T1000 (cell line): ENCODE measurements at places on chromosomes 13 and 19.

DNA sequence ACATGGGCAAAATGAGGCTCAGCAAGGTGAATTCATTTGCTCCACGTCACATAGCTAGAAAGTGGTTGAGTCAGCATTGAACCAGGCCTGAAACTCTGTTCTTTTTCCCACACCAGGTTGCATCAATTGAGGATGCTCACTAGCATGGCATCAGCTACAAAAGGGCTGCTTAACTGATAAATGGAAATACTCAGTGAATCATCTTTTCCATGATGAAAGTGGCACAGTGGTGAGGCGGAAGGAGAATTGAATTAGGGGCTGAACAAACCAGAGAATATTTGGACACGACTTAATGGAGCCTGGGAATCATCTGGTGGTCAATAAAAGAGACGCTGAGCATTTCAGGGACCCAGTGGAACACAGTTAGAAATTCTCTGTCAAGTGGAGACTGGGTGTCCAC, 320.1 kb upstream of the MAB21L1 start:
- DNase-seq, result no peak

DNA sequence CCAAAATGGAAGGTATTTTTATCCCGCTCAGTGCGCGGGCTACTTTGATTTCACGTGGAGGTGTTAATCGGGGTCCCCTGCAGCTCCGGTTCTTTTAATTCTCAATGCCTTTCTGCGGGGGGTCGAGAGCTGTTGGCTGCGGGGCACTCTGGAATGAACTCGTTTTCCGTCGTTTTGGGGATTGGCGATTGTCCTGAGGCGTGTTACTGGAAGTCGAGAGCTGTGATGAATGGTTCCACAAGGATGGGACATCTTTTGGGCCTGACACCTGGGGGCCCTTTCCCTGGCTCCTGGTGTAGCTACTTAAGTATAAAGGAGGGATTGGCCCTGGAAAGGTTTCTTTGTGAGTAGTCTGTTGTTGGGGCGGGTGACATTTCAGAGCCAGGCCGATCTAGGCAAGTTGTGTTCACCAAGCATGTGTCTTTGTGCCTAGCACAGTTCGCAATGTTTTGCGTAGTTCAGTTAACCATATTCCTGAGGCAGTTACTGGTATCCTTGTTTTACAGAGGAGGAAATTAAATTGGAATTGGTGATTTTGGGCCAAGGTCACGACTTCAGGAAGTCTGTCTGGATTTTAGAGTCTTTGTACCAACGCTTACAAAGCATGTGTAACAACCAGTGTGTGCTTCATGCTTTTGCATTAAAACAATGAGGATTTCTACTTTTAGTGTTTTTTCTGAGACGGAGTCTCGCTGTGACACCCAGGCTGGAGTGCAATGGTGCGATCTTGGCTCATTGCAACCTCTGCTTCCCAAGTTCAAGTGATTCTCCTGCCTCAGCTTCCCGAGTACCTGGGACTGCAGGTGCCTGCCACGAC, 846 bp downstream of the RPL13A start:
- no peak for DNase-seq

- DNase-seq, result no peak
Observed at GRCh38 chr13:100497389-100497788, 91.2 kb downstream of the GGACT start.

GRCh38 chr13:91405240-91405639, 6.8 kb downstream of the GPC5 start:
- DNase-seq, result no peak

- DNase-seq, result no peak
Observed at GRCh38 chr13:48979892-48980291, 4.2 kb downstream of the FNDC3A start.

GRCh38 chr19:5340637-5341447, at the start of gene PTPRS:
Gene PTPRS (minus strand): TSS chr19:5340812. CDS start chr19:5286140, 54,672 bp downstream.
- peak; percentile 84 for DNase-seq

- DNase-seq, result peak; percentile 12
Observed at GRCh38 chr13:46489586-46490023, 63.4 kb upstream of the LRCH1 start.

- DNase-seq, result peak; percentile 53
Observed at GRCh38 chr13:109271555-109272541, 514.5 kb downstream of the IRS2 start.

DNA sequence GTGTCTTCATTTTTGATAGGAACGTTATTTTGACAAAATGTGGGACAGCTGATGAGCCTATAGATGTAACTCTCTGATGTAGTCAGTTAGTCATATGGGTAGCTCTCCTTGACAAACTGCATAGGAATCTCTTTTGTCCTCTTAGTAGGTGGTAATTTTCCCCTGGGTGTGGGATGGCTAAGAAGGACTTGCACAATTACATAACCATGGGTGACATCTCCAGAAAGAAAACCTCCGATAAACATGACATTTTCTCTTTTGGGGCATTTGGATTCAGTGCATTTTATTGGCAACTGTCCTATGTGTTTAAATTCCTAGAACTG, 41.8 kb downstream of the IGFL3 start:
- DNase-seq, result no peak

DNA sequence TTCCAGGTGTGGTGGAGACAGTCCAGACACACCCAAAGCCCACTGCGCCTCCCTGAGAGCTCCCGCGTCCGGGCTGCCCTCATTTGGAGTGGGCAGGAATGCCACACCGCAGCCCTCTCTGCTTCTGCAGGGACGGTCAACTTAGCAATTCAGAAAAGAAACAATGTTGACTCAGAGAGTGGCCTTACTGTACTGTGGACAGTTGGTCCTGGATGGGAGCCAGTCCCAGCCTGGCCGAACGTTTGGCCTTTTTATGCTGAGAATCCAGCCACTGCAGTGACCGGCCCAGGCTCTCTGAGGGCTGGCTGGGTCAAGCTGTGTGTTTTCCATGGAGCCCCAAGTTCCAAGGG, 7.2 kb downstream of the GAS6 start:
- DNase-seq, result no peak

DNA sequence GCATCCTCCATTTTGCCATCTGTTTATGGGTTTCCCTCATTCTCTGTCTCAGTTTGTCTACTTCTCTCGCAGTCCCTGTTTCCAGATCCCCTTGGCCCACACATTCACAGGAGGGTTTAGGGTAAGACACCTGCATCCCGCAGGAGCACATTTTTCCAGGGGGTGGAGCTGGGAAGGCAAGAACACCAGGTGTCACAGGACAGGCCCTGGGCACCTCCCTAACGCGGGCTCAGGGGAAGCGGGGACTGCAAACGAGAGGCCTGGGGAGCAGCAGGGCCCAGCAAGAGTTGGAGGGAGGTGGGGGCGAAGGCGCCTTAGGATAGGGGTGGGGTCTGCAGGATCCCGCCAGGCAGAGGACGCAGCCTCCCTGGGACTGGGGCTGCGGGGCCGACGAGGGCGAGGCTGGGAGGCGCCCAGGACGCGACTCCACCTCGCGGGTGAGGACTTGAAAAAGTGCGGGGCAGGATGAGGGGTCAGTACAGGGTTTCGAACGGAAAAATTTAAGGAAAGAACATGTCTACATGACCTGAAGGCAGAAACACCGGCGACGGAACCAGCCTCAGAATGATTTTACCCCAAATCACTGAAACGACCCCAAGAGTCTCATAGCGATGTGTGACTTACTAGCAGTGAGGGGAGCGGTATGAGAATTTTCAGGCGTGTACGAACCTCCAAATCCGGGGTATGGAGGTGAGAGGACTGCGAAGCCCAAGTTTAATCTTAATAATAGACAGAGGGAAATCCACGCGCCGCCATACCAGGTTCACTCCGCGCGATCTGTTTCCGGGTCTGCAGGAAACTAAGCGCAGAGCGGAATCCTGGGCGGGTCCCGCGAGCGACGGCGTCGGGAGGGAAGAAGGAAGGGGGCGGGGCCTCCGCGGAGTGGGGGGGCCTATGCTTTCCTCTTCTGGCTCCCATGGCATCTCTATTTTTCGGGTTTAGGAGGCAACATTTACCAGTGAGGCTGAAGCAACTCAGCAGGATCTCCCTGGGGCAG, 7.1 kb upstream of the ERVV-2 start:
- peak; percentile 39 for DNase-seq

GRCh38 chr13:33184112-33184490, 101.5 kb downstream of the STARD13 start:
- no peak for DNase-seq

- no peak for DNase-seq
Observed at GRCh38 chr13:38759390-38759789, 72.5 kb downstream of the FREM2 start.

DNA sequence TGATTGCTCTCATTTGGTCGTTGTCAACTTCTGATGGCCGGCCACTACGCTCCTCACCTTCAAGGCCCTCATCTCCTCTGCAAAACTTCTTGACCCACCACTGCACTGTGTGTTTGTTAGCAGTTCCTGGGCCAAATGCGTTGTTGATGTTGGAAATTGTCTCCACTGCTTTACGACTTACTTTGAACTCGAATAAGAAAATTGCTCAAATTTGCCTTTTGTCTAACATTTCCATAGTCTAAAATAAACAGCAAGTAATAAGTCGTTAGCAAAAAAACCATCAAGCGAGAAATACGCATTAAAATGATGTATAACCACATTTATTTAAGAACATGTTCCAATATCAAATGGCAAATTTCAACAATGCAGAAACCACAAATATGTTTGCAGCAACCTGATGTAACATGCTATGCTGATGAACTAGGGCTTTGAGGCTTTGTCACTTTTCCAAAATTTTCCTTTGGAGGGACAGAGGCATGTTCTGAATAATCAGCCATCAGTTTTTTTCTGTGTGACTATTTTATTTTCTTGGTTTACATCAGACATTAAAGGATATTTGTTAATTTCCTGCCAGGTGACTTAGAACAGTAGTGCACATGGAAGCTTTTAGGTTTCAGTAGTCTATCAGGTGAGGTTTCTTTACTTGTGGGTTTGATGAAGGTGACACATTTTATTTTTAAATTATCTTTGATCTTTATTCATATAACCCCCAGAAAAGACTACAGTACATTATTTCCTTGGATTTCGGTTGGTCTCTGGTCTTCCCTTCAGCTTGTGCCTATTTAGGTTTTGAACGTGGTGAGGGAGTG, 74.7 kb upstream of the TEX29 start:
- no peak for DNase-seq

GRCh38 chr13:68007576-68007975, 777.4 kb upstream of the PCDH9 start:
- DNase-seq, result no peak

- DNase-seq, result no peak
Observed at GRCh38 chr19:41297628-41298347, 12.2 kb upstream of the CCDC97 start.

DNA sequence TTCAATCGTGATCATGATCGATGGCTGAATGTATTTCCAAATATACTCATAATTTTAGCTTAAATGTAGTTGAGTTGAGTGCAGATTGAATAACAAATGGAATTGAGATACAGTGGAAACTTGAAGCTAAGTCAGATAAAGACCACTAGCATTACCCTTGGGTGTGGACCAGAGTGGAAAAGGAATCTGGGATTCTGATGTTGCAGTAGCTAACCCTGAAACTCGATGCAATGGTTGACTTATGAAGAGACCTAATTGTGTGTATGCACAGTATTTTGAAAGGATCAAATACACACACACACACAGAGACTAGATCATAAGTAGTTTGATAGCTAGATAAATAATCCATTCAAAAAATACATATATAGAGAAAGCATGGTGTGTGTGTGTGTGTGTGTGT, 135.8 kb downstream of the RXFP2 start:
- no peak for DNase-seq

GRCh38 chr19:3849092-3849491, 19.7 kb downstream of the ZFR2 start:
- no peak for DNase-seq

DNA sequence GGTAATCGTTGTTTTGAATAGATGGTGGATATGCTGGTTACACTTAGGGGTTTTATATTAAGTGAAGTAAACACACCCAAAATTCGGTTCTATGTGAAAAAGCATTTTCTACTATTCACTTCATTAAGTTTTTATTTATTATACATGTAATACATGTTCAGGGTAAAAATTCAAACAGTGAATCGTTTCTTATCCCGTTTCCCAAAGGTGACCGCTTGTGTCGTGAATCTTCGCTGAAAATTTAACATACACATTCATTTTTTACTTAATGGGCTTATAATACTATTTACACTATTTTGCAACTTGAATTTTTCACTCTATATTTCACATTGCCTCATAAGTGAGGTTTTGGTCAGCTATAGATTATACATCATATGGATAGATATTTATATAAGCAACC, 24.5 kb downstream of the IPO5 start:
- DNase-seq, result no peak

GRCh38 chr19:50925734-50926133, 14.5 kb upstream of the KLK4 start:
- no peak for DNase-seq

GRCh38 chr19:588741-589692, 664 bp upstream of the HCN2 start:
- DNase-seq, result no peak

DNA sequence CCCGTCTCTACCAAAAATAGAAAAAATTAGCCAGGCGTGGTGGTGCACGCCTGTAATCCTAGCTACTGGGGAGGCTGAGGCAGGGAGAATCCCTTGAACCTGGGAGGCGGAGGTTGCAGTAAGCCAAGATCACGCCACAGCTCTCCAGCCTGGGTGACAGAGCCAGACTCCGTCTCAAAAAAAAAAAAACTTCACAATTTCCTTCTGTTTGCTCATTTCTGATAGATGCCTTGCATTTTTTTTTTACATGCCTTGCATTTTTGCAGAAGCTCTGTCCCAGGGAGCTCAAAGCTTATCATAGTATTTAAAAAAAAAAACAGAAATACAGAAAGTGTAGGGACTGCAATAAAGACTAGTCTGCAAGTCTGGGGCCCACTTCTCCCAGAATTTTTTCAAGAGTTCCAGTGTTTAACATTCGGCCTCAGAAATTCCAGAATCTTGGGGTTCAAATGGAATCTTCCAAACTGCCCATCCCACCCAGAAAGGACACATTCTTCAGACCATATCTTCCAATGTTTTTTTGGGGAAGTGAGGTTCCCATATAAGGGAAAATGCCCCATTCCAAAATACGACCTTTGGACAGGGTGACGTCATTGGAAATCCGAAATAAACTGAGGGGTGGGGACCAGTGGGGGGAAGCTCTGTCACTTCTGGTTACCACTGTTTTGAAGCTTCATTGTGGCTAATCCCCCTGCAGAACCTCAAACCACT, 17.2 kb upstream of the RAB8A start:
- no peak for DNase-seq

DNA sequence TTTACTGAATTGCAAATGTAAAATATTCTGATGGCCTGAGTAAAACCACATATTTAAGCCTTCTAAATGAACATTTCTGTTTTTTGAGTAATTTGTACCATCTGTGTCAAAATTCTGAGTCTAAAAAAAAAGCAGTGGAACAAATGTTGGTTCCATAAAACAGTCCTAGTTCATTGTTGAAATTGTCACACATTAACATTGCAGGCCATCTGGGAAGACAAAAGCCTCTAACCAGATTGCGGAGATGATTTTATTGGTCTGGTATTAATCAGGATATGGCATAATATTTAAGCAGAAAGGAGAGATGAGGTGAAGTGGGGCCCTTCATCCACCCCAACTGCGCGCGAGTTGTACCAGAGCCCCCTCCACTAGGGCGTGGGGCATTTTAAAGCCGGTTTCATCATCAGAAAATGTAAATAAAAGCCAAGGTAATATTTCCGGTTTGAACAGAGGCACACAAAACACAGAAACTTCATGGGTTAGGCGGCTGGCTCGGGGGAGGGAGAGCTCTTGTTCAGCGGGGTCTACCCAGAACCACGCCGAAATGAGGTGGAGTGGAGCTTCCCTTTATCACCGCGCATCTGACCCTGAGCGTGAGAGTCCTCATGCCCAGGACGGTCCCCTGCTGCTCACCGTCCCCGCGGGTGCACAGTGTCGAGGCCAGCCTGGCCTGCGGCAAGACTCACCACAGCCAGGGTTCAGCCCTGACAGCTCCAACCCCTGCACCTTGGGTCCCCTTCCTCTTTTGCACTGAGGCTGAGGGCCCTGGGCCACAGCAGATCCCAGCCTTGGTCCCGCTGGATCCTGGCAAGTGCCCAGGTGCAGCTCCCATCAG, 169.2 kb downstream of the URI1 start:
- DNase-seq, result no peak
